ENCODE measurements at places on chromosomes 3 and 15.

GRCh38 chr3:107837895-107838612 lies 252.8 kb downstream of the CD47 start:
- DNase-seq: no peak

- DNase-seq: no peak
Measured at GRCh38 chr3:40465111-40465407, 7.9 kb downstream of the RPL14 start.

- DNase-seq: no peak
Measured at GRCh38 chr3:185764163-185764979, 60.5 kb downstream of the IGF2BP2 start.

GRCh38 chr15:44193651-44194322 lies 1.3 kb downstream of the FRMD5 start:
- no peak for DNase-seq

GRCh38 chr3:83033133-83033532 lies 1271.7 kb upstream of the GBE1 start:
- DNase-seq: no peak

GRCh38 chr15:73597036-73597638 lies 36.1 kb downstream of the NPTN start:
- DNase-seq: no peak

Measured in effector memory CD8-positive, alpha-beta T cell (primary cell).